ENCODE measurements at places on chromosomes 11 and 22.

DNA sequence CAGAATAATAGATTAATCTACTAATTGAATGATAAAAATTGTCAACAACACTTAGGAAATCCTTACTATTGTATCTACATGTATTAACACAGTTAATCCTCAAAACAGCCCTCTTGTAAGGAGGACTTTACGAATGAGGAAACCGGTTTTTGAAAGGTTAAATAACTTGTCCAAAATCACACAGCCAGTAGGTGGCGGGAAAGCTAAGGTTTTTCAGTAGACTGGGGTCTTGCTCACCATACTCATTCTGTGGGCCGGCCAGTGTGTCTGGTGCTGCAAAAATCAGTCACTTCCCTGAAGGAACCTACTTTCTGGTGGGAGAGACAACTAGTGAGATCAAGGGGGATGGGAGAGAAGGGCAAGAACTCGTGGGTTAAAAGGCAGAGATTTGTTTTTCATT is 3.8 kb downstream of the DCPS start:
- DNase-seq: no peak

DNA sequence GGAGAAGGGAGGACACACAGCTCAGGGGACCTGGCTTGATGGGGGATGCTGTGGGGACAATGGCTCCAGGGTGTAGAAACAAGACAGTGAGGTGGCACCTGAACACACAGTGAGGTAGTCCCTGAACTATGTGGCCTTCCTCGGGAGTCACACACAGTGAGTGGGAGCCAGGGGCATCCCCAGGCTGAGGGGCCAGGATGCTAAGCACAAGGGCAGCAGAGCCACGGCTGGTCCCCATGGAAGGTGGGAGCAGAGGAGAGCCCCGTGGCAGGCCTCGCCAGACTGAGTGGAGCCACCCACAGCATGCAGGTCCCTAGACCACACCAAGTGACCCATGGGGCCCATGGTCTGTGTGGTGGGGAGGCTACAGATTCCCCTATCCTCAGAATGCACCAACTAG is 26.0 kb upstream of the ABCC8 start:
- DNase-seq: no peak

- no peak for DNase-seq
These were observed 28.5 kb upstream of the GAL start for GRCh38 chr11:68655806-68656205.

DNA sequence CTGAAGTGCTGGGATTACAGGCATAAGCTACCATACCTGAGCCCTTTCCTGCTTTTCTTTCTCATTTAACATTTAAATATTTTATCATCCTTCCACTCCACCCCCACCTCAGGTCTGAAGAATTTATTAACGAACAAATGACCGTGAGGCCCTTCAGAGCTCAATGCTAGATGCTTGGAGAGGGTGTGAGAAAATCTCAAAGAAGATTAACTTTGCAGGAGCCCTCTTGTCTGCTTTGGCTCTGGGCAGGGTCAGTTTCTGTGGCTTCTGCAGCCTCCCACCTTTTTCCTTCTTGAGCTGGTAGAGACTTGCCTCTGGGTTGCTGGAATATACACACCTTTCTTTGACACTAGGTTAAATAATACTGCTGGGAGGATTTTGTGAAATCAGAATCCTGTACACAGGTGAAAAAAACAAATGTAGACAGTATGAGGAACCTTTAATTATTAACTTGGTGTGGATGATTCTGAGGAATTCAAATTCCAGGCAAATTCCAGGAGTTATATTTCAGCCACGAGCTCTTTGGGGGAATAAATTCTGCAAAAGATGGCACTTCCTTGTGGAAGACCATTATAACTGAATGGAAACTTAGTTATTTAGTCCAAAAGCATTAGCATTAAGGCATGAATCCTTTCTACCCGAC is 3.4 kb upstream of the ZBTB44 start:
- DNase-seq: no peak

- no peak for DNase-seq
These were observed 31.1 kb upstream of the PRSS23 start for GRCh38 chr11:86769219-86769618.

- no peak for DNase-seq
These were observed 5.8 kb downstream of the CARS1 start for GRCh38 chr11:3051196-3052108.

GRCh38 chr11:76918941-76919386 is 58.2 kb downstream of the ACER3 start:
- peak; percentile 18 for DNase-seq

- DNase-seq: no peak
These were observed 72.1 kb downstream of the MED15 start for GRCh38 chr22:20579273-20580120.

DNA sequence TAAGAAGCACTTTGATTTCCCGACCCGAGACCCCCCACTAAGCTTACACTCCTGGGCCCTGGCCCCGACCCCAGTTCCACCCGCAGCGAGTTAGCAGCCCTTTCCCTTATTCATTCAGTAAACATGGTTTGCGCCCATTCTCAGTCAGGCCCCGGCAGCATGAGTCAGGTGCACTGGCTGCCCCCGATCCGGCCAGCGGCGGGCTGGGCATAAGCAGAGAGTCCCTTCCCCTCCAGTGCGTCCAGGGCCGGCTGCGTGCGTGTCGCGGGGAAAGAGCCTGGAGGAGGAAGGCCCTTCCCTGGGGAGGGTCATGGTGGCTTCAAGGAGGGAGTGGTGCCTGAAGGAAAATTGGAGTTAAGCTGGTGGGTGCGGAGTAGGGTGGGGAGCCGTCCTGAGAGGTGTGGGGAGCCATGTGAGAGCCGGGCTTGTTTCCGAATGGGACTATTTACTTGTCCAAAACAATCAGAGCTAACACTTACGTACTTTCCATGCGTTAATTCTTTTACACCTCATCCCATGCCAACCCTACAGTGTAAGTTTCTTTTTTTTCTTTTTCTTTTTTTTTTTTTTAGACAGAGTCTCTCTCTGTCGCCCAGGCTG is 657 bp downstream of the IGHMBP2 start:
- DNase-seq: no peak

- DNase-seq: no peak
These were observed 112.9 kb downstream of the SPON1 start for GRCh38 chr11:14075118-14076078.

DNA sequence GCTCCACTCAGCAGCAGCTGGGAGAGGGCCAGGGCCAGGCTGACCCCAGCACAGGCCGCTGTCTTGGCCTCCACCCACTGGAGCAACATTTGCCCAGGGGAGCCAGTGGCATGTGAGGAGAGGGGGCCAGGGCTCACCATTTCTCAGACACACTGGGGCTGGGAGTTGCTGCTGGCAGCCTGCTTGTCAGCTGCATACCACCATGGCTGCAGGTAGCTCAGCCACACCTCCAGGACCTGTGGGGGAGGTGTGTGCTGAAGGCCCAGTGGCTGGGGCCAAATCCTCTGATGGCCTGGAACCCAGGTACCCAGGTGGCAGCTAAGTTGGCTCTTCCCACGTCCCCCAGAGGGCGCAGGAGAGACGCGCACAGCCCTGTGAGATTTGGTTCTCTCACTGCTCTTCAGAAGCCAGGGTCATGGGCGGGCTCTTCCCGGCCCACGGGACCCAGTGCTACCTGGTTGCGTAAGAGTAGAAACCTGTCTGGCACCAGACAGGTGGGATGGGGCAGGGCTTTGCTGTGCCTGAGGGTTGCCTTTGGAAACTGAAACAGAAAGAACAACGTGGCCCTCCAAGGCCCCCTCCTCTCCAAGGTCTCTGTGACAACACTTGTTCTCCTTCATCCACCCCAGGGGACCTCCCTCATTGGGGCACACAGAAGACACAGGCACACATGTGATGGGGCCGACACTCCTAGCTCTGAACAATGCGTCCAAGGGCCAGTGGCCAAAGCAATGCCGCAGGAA is 98.8 kb downstream of the MED15 start:
- peak; percentile 65 for DNase-seq

GRCh38 chr11:68020575-68020974 is 9.9 kb upstream of the NDUFS8 start:
- no peak for DNase-seq

- DNase-seq: no peak
These were observed 86.4 kb downstream of the CDKN1C start for GRCh38 chr11:2798951-2799761.

DNA sequence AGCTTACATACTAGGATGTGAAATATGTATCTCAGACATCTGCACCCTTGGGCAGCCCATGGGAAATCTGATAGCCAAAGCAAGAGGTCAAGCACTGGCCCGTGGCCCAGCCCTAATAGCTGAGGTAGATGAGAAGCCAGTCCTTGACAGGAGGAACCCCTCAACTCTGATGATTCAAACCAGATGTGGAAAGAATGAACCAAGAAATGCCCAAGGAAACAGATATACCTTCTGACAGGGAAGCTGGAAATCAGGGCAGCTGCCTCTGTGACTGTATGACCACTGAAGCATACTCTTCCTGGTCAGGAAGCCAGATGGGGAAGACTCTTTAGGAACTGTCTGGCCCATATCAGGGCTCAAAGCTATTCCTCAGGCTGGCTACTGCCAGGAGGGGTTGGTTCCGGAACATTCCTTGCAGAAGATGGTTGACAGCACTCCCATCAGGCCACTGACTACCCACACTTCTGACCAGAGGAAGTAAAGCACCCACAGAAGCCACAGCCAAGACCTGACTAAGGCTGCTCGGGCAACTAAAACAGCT is 124.2 kb downstream of the SWAP70 start:
- no peak for DNase-seq

- no peak for DNase-seq
These were observed 63.9 kb downstream of the GAS2 start for GRCh38 chr11:22730319-22730718.

DNA sequence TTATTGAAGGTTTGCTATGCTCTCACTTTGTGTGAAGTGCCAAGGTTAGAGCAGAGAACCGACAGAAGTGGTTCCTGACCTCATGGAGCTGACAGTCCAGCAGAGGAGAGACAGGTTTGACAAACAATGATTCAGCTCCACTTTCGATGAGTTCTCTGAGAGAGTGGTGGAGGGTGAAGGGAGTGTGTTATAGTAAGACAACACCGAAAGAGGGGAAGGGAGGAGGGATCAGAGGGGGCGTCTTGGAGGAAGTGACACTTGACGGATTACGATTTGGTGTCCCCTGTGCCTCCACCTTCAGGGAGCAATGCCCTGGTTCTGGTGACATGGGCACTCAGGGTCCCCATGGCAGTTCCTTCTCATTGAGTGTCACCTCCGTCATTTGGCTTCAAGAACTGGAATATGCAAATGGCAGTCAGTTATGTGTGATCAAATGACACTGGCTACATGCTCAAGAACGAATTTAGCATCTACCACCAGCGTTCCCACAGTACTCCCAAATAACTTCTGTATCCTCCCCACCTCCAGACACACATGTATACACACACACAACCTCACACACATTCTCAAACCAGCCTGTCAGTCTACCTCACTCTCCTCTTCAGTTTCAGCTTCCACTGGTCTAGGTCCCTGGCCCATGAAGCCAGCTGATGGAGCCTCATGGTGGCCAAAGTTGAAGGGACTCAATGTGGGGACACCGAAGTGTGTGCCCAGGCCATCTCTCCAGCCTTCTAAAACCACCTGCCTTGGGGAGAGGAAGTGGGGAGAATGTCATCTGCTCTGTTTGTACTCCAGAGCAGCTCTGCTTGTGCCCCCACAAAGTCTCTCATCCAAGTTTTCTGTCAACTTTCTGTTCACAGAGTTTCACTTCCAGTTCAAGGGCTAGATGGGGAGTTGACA is 31.4 kb upstream of the NUP160 start:
- DNase-seq: no peak

DNA sequence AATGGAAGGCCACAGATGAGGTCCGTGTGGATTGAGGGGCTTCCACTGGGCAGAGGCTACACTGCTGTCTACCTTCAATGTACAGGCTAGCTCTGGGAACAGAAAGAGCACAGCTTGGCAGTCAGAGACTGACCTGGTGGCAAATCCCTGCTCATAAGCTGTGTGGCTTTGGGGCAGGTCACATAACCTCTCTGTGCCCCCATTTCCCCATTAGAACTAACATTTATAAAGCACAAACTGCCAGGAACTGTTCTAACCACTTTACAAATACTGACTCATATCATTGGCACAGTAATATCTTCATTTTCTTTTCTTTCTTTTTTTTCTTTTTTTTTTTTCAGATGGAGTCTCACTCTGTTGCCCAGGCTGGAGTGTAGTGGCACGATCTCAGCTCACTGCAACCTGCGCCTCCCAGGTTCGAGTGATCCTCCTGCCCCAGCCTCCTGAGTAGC is 3.1 kb downstream of the FOSL1 start:
- DNase-seq: no peak

GRCh38 chr11:124762624-124763155 is 600 bp upstream of the ESAM start:
- no peak for DNase-seq

DNA sequence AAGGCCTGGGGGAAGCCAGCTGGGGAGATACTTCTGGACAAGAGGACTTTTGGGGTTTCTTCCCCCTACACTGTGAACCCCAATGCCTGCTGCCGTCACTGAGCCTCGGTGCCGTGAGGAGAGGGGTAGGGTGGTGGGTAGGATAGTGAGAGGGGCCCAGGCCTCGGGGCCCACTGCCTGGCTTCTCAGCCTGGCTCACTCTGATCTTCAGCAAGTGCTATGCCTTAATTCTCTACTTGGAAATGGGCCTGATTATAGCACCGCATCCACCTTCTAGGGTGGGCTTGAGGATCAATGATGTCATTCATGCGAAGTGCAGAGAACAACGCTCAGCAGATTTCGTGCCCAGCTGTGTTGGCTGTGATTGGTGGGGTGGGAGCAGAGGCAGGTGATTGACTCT is 76.7 kb upstream of the NECTIN1 start:
- no peak for DNase-seq

- DNase-seq: no peak
These were observed 83.5 kb upstream of the NARS2 start for GRCh38 chr11:78657968-78658839.

DNA sequence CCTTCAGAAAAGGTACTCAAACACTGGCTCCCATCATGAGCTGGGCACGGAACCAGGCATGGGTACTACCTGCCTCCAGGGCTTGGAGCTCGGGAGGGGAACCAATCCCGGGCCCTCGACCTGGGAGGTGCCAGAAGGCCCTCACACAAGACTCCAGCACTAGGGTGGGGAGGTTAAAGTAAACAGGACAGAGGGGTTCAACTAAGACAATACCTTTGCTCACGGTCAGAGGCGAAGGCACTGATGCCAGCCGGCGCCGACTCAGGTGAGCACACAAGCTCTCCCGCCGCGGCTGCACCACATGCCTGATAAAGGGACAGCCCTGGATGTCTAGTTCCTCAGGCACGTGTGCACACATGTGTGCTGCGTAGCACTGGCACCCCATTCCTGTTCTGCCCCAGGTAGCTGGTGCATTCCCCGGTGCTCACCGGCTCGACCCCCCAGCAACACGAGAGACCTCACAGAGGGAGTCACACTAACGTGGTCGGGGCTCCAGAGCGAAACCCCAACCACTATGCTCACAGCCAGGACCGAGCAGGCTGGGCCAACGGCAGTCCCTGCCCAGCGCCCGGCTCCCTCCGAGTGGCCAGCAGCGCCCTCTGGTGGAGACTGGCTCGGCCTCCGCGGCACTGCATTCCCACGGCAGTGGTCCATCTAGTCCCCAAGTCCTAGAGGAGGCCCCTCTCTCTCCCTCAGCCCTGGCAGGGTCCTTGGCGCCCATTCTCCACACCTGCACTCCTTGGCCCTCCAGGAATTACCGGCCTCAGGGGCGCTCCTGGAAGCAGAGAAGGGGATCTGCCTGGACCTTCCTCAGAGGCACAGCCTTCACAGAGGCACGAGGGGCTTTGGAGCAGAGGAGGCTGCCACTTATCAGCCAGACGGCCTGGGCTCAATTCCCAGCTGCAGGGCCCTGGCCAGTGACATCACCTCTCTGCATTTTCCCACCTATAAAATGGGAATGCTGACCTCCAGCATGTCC is 28.8 kb upstream of the MOB2 start:
- peak; percentile 7 for DNase-seq
